ENCODE measurements at places on chromosomes 7 and 10.

GRCh38 chr10:72250666-72251065 lies 23.1 kb upstream of the DDIT4 start:
- DNase-seq: no peak

DNA sequence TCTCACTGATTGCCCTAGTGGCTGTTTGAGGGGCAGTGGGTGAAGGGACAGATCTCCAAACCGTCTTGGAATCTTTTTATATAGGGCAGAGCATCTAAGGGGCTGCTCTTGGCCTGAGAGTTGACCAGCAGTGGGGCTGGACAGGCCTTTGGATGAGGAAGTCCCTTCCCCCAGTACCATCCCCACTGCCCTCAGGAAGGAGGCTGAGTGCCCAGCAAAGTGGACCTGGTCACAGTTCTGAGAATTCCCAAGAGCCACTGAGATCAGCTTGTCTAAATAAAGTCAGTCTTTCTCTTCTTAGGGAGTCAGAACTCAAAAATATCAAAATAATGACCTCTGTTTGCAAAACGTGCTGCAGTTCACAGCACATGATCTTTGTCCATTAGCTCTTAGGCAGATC lies 5.6 kb downstream of the GDF10 start:
- no peak for DNase-seq

GRCh38 chr10:46550795-46551700 lies 5.4 kb downstream of the GPRIN2 start:
- no peak for DNase-seq

DNA sequence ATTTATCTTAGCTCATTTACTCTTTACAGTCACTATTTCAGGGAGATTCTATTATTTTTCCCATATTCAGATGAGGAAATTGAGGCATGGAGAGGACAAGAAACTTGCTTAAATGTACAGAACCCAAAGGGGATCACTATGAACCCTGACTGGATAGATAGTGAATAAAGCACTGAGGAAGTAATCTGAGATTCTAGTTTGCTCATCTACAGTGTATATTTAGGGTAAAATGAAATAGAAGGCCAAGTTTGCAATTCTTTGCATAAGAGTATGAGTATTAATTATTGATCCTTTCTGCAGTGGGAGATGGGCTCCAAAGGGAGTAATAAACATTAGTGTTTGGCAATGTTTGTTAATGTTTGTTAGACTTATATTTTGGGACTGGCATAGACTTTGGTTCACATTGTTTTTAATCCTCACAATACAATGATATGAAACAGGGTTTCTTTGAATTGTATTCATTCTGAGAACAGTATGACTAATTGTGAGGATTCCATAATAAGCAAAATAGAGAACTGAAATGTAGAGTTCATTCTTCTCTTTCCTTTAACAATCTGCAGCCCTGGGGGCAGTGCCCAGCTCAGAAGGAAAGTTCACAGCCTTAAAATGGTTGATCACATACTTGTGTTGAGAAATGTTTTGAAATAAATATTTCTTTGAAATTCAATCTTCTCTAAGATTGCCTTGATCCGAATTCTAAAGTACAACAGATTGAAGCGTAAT lies 131.0 kb upstream of the ZNF804B start:
- DNase-seq: peak; percentile 41

- no peak for DNase-seq
Observed at GRCh38 chr10:77417359-77417758, 220.2 kb downstream of the KCNMA1 start.

GRCh38 chr7:18461785-18462467 lies 33.6 kb upstream of the HDAC9 start:
- peak; percentile 13 for DNase-seq

DNA sequence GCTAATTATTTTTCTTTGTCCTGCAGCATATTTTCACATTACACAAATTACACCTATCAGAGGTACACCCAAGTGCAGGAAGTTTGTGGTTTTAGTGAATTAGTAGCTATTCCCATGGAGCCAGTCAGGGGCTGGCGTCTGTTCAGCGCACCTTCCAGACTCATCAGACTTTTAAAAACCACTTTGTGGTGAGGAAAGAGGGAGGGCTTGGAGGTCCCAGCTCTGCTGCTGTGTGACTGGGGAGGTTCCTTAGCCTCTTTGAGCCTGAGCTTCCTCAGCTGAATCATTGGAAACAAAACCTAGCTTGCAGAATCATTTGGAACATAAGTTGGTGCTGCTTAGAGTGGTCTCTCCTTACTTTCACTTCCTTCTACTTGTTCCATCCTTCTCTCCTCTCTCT lies 175.4 kb downstream of the SORCS3 start:
- DNase-seq: no peak

- DNase-seq: no peak
Observed at GRCh38 chr10:88181902-88182600, 318.6 kb downstream of the PTEN start.

GRCh38 chr10:122475100-122475499 lies 13.7 kb downstream of the HTRA1 start:
- DNase-seq: no peak

GRCh38 chr7:115868369-115868768 lies 162.2 kb downstream of the TFEC start:
- DNase-seq: no peak

- DNase-seq: no peak
Observed at GRCh38 chr7:31512166-31512565, 1.7 kb upstream of the ITPRID1 start.

- DNase-seq: no peak
Observed at GRCh38 chr7:66315192-66315591, 110.1 kb downstream of the TPST1 start.

- no peak for DNase-seq
Observed at GRCh38 chr7:92748495-92748894, 87.9 kb downstream of the CDK6 start.

DNA sequence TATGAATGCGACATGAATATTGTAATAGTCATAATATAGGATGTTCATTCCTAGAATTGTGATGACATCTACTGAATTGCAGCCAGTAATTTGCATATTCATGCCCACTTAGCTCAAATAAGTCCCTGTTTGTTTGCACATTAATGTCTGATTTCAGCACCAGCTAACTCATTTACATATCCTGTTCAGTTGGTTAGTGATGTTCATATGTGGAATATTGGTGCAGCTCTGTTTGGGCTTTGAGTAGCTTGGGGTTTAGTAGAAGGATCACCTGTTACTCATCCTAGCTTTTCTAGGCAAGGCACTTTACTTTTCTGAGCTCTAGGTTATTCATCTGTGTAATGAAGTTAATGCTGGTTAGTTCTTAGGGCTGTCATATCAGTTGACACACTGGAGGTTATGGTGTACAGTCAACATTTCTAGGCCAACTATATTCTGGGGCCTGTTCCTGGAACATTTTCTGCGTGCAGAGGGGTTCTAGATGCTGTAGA lies 238.4 kb downstream of the EXOC4 start:
- no peak for DNase-seq

DNA sequence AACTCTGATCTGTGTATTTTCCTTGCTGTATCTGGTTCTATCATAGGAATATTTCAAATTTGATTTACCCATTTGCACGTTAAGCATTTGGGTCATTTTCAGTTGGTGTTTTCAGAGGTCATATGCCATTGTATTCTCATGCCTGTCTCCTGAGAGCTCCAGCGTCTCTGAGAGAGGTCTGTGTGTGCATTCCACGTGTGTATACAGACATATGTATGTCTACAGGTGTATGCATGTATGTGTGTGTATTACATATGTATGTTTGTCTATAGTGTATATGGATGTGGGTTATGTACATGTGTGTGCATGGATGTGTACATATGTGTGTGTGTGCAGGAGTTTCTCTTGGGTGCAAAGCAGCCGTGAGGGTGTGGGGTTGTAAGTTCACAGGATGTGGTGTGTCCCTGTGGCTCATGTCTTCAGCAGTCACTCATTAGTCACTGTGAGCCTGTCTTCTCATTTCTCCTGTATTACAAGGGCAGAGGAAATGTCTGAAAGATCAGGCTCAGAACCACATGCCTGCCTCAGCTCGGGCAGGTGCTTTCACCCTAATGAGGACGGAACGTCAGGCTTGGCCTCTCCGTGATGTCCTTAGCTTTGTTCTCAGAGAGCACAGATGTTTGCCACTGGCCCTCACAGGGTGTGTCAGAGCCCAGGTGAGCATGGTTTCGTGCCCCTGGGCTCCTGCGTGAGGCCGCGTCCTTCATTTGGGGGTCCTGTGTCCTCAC lies 101.6 kb downstream of the NKX6-2 start:
- no peak for DNase-seq

- DNase-seq: no peak
Observed at GRCh38 chr10:24096281-24096680, 112.7 kb upstream of the KIAA1217 start.

DNA sequence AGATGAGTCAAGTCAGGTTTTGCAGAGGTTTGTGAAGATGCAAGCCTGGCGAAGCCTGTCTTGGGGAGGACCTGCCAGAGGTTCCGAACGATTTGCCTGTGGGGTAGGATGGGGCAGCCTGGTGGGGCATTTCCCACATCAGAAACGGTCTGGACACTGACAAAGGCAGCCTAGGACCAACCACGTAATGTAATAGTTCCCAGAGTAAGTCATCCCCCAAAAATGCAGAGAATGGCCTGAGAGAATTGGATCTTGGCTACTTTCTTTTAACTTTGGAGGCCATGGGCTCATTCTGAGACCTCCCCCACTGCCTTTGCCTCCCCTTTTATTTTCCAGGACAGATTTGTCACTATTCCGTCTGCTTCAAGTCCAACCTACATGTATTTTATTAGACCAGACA lies 168.9 kb upstream of the SH2B2 start:
- no peak for DNase-seq

DNA sequence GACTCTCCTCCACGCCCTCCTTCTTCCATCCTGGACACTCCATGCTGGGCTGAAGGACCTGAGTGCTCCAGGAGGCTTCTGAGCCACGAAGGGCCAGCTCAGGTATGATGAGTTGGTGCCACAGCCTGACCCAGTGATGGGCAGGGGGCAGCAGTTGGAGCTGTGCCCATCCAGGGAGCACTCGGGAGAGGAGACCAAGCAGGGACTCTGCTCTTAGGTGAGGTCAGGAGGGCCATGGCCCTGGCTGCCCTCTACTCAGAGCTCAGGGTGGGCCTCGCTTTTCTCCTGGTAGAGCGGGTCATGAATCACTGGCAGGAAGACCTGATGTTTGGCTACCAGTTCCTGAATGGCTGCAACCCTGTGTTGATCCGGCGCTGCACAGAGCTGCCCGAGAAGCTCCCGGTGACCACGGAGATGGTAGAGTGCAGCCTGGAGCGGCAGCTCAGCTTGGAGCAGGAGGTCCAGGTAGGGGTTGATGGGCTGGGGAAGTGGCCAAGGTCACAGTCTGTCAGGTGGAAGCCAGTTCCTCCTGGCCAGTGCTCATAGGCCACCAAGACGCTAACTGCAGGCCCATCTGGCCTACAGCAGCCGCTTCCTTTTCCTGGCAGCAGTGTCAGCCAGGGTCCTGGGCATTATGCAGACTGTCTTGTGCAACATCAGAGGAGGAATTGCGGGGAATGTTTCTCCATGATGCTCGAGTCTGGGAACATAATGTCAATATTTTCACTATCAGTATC lies 50.8 kb downstream of the ALOX5 start:
- DNase-seq: no peak

- no peak for DNase-seq
Observed at GRCh38 chr7:2171855-2172254, 60.9 kb downstream of the MAD1L1 start.

GRCh38 chr7:47574482-47575329 lies 7.2 kb downstream of the TNS3 start:
- no peak for DNase-seq

DNA sequence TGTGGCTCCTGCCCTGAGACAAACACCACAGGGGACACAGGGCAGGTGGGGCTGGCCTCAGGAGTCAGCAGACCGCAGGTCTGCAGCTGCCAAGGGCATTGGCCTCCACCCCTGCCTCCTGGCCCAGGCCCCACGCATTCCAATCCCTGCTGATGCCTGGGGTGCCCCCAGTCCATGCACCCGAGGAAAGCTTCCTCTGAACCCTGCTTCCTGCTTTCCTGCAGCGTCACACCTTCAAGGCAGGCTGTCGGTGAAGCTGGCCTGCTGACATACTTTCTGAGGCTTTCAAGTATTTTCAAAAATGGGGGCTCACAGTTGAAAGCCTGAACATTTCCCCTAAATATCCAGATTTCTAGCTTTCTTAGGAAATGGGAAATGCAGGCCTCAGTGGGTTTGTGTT lies 22.5 kb upstream of the ANTXRL start:
- no peak for DNase-seq

DNA sequence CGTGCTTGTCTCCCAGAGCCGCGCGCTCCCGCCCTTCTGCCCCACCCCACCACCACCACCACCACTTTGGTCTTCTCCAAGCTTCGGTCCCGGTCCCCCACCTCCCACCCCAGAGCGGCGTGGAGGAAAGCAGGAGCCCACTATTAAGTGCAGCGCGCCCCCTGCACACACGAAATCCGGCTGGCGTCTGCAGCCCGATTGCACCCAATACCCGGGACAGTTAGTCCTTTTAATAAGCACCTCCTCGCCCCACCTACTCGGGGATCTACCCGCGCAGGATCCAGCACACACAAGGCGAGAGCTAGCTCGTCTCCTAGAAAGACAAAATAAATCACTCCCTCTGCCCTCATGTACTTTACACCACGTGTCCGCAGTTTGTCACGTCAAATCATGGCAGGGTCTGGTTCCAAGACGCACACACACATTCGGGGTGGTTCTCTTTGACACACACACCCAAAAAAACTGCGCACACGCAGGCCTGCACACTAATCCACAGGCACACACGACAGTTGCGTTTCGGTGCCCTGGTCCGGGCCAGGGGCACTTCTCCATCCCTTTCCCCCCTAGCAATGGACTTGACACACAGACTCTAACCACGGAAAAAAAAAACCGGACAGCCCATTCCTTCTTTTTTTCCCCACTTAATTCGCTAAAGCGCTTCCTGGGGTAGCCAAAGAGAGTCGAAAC lies 1.6 kb downstream of the SFMBT2 start:
- peak; percentile 79 for DNase-seq

DNA sequence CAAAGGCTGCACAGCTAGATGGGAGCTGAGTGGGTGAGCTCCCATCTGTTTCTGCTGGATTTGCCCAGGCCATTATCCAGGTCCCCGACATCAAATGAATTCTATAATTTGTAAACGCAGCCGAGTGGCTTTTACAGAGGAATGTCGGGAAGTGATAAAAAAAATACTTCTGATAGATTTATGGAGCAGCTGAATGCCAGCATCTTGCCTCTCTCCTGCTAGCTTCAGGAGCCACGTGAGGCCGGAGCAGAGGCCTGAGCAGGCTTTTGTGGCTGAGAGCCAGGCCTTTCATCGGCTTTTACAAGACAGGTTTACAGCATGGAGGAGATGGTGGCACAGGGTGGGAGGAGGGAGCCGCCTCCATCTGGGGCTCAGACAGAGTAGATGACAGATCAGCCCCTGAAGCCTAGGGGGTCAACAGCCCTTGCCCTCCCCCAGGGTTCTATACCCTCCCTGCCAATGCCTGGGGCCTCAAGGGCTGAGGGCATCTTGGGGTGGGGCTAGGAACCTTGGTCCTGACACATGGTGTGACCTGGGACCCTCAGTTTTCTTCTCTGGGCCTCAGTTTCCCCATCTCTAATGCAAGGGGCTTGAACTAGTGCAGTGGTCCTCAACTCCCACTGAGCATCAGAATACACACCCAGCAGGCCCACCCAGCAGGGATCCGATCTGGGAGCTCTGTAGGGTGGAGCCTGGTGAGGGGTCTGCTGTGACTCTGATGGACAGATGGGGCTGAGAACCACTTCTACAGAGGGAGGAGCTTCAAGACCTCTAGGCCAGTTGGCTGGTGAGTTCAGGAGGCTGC lies 44.2 kb upstream of the PCBD1 start:
- no peak for DNase-seq

All from GM13976 (cell line).